ENCODE measurements at places on chromosomes 4 and X.

- no peak for DNase-seq
Observed at GRCh38 chr4:75107755-75108612, 175.1 kb downstream of the PARM1 start.

DNA sequence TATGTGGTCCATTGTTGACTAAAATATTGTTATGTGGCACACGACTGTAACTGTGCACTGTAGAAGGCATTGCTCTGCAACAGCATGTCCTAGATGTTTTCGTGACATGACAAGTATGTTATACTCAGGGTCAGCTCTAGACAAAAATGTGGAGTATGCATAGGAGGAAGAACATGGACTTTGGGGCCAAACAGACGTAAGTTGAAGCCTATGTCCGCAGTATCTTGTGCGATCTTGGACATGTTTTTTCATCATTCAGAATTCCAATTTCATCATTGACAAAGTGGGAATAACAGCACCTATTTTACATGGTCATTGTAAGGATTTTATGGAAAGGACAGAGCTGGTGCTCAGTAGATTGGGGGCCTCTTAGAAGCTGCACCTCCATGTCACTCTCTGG is 27.7 kb upstream of the PROM1 start:
- no peak for DNase-seq

DNA sequence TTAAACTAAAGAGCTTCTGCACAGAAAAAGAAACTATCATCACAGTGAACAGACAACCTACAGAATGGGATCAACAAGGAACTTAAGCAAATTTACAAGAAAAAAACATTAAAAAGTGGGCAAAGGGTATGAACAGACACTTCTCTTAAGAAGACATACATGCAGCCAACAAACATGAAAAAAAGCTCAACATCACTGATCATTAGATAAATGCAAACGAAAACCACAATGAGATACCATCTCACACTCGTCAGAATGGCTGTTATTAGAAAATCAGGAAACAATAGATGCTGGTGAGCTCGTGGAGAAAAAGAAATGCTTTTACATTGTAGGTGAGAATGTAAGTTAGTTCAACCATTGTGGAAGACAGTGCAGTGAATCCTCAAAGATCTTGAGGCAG is 27.8 kb downstream of the PAPSS1 start:
- no peak for DNase-seq

DNA sequence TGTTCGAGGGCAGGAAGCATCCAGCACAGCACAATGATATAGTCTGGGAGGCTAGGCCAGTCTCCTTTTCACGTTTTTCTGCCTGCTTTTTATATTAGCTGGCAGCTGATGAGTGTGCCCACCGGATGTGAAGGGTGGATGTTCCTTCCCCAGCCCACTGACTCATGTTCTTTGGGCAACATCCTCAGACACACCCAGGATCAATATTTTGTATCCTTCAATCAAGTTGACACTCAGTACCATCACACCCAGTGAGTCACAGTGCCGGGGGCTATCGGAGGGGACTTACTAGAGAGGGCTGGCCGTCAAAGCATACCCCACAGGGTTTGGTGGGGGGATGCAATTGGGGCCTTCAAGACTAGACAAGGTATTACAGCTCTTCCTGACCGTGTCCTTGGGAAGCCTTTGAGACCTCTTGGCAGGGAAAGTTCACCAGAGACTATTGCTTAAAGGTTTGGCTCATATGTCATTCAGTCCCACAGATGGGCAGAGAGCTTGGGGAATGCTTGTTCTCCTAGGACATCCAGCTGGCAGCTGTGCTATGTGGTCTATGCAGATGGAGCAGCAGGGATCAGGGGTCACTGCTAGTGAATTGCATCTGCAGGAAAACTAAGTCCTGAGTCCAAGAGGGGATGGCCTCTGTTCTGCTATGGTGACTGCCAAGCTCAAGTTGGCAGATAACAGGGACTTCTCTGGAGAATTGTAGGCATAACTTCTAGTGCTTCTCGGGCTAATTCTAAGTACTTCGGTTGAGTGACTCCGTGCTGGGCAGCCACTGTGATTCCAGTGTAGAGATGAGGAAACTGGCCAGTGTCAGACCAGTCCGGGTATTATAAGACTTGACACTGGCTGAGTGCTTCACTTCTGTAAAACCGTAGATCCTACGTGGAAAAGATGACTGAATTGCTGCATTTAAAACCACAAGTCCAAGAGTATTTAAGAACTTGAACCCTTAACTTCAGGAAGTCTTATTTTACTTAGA is 12.9 kb upstream of the WDR1 start:
- DNase-seq = peak; percentile 95

- no peak for DNase-seq
Observed at GRCh38 chr4:182225257-182225852, 17.8 kb upstream of the TENM3 start.

DNA sequence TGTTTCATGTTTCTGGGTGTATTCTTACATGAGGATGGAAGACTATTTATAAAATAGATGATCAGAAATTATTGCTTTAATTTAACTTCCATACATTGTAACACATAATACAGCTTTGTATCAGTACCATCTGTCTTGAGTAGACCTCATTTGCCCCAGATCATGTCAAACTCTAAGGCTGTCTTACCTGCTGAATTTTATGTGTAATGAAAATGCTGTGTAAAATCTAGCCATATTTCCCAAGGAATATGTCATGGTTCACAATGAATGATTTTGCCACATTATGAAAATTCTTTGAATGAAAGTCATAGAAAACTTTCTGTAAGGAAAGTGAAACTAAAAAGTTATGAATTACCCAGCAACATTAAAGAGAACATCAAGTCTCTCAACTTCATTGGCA is 7.4 kb downstream of the BDH2 start:
- DNase-seq = no peak

DNA sequence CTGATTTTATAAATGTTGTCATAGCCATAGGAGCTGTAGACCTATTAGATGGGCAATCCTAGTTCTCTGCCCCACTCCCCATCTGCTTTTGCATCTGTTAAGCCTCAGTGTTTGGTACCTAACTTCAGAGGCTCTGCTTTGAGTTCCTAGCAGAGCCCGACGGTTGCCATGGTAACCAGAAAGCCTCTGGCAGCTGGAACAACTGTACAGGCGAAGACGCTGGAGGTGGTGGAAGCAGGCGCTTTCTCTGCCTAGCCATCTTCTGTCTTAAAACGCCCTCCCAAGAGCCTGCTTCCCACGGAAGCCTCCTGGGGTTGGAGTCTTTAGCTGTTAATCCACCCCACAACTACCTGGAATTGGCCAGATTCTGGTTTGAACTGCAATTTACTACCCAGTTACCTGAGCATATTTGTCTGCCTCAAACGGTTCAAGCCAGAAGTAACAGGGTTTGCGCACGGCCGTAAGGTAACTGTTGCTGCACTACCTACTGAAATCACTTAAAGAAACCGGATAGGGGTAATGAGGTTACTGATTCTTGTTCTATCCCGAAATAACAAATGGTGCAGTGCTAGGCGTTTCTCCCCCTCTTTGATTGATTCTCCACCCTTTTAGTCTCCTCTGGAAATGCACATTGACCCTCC is 1.0 kb upstream of the GABRG1 start:
- DNase-seq = no peak

DNA sequence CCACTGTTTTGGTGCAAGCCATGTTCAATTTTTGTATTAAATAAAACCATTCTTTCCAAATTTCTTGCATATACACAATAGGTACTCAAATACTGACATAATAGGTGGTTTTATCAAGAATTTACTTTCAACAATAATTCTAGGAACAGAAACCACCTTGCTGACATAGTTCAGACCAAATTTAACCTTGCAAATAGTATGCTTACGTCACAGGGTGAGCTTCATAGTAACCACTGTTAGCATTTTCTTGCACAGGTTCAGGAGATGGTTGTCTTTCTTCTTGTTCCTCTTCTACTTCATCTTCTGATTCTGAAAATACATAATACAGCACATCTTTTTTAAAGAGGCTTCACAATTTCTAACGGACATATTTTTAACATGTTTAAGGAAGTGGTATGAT is 17.6 kb downstream of the G3BP2 start:
- DNase-seq = no peak

- DNase-seq = no peak
Observed at GRCh38 chrX:9183481-9183880, 149.6 kb upstream of the FAM9B start.

- DNase-seq = no peak
Observed at GRCh38 chr4:125734504-125734903, 419.7 kb downstream of the FAT4 start.

GRCh38 chr4:56860781-56861180 is 39.3 kb upstream of the SPINK2 start:
- no peak for DNase-seq

Data from fibroblast of gingiva (primary cell).